HCT116 (cell line): ENCODE measurements at places on chromosomes 12 and 14. TPM values are rescaled to one million over a fixed set of nuclear protein-coding genes. Genes with fewer than 3 reads are reported as not detected.

GRCh38 chr12:89326239-89327040 lies 25.9 kb downstream of the DUSP6 start:
- DNase-seq = no peak

- DNase-seq = no peak
Measured at GRCh38 chr14:78302841-78303240, 132.7 kb downstream of the NRXN3 start.

Gene PCED1B
- 0.86 TPM for total RNA-seq

GRCh38 chr14:24312736-24313507 lies 1.6 kb downstream of the LTB4R start:
- no peak for DNase-seq

Gene CLEC6A
- total RNA-seq = not detected

GRCh38 chr12:97748298-97748697 lies 285.7 kb downstream of the RMST start:
- DNase-seq = no peak

GRCh38 chr14:49314737-49315136 lies 271.4 kb downstream of the RPS29 start:
- DNase-seq = no peak

GRCh38 chr14:63993992-63994391 lies 141.2 kb downstream of the SYNE2 start:
- DNase-seq = no peak

DNA sequence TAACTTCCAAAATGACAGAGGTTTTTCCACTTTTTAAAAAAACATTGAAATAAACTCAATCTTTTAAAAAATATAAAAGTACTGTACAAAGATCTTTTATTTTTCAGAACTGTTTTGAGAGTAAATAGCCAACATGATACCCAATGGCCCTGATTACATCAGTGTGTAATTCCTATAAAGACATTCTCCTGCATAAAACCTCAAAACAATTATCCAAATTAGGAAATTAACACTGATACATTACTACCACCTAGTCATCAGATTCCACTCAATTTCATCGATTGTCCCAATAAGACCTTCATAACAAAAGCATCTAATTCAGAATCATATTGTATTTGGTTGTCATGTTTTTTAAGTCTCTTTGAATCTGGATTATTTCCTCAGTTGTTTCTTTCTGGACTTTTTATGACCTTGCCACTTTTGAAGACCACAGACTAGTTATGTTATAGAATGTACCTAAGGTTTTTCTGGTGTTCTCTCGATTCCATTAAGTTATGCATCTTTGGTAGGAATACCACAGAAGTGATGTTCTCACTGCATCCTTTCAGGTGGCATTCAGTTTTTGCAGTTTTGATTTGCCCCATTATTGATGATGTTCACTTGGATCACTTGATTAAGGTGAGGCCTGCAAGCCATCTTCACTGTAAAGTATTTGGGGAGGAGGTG lies 4.0 kb upstream of the YEATS4 start:
- DNase-seq = no peak

Gene PAX9
- total RNA-seq = 5.2 TPM

DNA sequence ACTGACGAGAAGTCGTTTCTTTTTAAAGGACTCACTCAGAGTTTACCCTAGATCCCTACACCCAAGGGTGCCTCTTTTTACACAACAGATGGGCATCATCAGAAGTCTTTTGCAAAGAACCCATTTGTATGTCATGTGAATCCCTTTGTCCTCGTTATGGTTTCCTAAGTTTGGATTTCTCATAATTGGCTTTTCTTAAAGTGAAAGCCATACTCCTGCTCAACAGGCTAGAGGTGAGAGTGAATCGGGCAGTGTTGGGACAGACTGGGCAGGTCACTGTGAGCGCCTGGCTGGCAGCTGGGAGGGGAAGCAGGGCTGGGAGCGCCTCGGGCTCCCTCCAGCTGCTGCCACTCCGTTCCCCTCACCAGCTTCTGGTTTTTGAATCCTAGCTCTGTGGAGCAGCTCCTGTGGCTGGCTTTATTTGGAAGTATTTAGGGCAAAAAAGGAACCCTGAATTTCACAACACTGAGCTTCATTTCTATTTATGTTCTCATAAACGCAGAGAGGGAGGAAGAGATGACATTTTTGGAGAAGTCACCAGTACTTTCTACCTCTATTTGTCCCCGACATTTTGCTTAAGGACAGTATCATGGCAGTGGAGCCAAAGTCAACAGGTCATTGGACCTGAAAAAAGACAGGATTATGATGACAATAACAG lies 63.8 kb upstream of the ACTN1 start:
- no peak for DNase-seq

GRCh38 chr14:61147831-61148549 lies 133.1 kb downstream of the TMEM30B start:
- peak; percentile 89 for DNase-seq
